Activated CD4-positive, alpha-beta T cell treated with anti-CD3 and anti-CD28 coated beads, Interleukin-2, Interleukin-6, amounts not matched to agents 100 ng/mL and 50 ng/mL, durations not matched to agents 16 hours and 8 hours (primary cell): ENCODE measurements at places on chromosomes 2 and 18.

DNA sequence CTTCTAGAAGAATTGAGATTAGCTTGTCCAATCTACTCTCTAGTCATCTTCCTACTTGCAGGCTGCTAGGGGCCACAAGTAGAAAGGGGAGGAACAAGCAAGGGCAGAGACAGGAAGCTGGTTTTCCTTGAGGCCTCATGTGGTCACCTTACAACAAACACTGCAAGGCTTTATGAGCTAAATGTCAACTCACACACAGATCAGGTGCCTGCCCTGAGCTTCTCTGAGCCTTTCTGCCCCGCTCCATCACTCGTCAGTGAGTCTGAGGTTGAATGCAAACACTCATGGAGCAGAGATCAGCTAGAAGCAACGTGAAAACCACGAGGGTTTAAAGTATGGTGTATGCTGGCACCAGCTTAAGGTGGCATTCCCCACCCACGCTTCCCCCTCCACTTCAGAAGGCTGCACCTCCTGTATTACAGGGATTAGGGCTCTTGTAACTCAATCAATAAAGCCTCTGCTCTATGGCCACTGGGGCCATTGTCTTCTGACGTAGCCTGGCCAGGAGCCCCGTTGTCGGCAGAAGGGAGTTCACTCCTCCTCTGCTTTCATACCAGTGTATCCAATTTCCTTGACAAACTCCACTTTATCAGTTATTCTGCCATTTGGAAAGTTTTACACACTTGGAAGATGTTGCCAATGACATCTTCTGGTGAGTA is 5.4 kb upstream of the CRYGC start:
- DNase-seq = peak; percentile 34

DNA sequence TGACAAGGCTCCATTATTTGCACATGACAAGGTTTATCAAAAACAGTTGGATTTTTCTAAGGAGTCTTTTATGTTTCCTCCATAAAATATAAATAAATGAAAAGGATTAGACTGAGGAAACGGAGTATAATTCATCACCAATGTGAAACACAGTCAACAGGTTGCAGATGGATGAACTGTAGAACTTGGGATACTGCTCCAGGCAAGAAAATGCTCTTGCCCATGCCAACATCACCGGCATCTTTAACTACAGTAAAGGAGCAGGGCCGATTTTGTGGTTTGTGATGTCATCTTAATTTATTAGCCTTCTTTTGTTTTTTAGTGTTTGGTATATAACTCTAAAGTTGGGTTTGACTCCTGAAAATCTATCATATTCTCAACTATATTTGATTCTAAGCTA is 577.3 kb downstream of the EPHA4 start:
- no peak for DNase-seq

DNA sequence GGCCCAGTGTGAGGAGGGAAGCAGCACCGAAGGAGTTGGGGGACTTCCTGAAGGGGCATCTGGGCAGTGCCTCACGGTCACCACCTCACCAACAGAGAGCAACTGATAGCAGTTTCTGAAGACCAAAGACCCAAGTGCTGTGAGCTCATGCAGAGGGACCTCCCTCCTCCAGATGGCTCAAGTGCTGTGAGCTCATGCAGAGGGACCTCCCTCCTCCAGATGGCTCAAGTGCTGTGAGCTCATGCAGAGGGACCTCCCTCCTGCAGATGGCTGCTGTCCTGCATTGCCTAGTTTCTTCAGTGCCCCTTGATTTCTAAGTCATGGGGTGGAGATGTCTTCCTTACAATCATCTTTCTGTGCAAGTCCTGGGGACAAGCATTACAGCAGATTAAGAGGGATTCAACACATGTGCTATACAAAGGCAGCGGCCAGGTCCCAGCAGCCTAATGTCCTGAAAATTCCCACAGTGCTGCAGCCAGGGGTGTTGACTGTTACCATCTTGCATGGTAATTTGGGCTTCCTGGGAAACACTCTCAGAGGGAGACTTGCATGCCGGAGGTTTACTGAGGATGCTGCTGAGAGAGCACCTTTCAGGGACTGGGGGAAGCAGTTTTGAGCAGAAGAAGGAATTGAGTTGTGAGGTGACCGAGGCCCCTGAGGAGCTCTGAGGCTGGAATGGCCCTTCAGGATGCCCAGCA is 409.3 kb downstream of the GALR1 start:
- no peak for DNase-seq

- DNase-seq = no peak
Observed at GRCh38 chr18:64019922-64020756, 50.3 kb downstream of the SERPINB8 start.

DNA sequence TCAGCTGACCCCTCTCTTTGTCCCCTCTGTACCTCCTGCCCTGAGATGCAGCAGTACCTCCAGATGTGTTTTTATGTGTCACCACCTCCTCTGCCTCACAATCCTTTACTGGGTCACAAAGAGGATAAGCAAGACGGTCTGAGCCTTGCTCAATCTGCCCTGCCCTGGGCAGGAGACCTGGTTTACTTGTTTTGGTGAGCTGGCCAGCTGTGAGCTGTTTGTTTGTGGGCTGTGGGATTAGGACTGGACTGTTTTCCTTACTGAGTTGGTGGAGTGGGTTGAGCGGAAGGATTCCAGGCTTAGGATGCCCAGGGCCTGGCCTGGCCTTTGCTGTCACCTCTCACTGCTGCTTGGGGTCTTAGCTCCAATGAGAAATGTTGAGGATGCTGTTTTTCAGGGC is 299.5 kb downstream of the SRBD1 start:
- DNase-seq = no peak

DNA sequence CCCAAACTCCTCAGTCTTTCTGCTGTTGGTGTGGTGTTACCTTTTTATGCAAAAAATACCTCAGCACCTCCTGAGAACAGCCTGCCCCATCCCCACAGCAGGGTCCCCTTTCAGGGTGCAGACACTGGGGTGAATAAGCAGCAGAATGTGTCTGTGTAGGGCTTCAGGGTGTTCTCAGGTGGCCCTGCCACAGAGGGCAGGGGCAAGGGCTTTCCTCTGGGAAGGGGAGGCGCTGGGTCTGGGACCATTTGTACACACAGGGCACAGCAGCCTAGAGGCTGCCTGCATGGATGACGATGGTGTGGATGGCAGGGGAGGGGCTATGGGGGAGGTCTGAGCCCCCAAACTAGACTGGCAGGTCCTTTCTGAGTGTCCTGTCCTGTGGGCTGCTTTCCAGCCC is 2.6 kb downstream of the HAAO start:
- no peak for DNase-seq

- no peak for DNase-seq
Observed at GRCh38 chr18:13622751-13623150, 103.6 kb downstream of the FAM210A start.

- DNase-seq = peak; percentile 73
Observed at GRCh38 chr18:42053188-42053781, 98.3 kb downstream of the PIK3C3 start.

GRCh38 chr2:138223319-138223718 is 259.0 kb downstream of the HNMT start:
- DNase-seq = no peak

- peak; percentile 54 for DNase-seq
Observed at GRCh38 chr2:153519257-153519875, 40.8 kb upstream of the RPRM start.

- DNase-seq = no peak
Observed at GRCh38 chr2:204794624-204795023, 249.3 kb downstream of the PARD3B start.

DNA sequence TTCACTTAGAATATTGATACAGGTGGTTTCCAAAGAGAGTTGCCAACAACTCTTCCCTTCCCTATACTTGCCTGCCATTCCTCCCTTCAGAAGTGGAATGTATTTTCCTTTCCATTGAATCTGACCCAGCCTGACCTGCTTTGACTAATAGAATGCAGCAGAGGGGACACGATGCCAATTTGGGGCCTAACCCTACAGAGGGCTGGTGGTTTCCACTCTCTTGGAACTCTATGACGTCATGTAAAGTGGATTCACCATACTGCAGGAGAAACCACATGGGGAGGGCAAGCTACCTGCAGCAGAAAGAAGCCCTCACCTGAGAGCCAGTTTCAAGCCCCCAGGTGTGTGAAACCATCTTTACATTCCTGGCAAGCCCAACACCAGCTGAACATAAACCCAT is 98.9 kb upstream of the TRIB2 start:
- no peak for DNase-seq

DNA sequence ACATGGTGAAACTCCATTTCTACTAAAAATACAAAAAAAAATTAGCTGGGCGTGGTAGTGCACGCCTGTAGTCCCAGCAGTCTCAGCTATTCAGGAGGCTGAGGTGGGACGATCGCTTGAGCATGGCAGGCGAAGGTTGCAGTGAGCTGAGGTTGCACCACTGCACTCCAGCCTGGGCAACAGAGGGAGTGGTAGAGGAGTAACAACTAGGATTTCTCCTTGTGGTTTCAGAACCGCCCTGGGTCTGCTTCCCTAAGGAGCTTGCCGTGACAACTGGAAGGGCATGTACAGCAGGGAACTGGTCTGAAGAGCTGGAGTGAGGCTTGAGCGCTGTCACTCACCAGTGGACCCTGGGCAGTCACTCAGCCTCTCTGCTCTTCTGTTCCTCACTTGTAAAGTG is 29.1 kb downstream of the REEP1 start:
- DNase-seq = no peak

DNA sequence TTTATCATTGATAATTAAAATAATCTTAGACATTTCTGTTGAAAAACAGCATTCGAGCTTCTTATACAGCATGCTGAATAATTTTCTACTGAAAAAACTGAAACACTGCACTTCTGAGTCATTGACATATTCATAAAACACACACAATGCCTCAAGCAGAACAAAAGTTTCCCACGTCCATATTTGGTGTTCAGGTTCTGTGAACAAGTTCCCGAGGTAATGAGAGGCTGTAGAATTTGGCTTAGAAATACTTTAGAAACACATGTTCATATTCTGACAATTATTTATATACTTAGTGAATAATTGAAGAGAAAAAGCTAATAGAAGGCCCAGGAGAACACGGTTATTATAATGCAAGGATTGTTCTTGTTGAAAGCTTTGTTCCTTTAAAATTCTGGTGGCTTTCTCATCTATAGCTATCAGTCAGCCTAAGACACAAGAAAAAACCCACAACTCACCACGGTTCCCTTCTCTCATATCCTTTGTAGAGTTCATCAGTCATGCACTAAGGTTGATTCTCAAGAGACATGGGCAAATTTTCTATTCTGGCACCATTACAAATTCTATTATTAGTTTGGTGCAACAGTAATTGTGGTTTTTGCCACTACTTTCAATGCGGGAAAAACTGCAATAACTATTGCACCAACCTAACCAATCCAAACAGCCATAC is 194.4 kb downstream of the TMX3 start:
- no peak for DNase-seq

DNA sequence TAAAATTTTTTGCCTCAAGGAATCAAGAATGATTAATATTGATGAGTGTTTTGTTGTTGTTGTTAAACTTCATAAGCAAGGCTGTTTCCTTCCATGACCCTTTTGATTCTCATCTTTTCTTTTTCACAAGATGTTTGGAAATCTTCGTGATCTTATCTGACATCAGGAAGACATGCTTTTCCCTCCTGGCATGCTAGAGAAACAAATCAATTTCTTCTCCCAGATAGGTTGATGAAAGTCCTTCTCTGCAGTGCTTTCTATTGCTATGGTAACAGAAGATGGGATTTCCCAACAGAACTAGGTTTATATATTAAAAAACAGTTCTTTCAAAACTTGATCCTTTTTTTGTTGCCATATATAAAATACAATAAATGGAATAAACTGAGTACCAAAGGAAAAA is 85.2 kb downstream of the EML6 start:
- DNase-seq = no peak

GRCh38 chr18:45874491-45875184 is 49.2 kb downstream of the SIGLEC15 start:
- peak; percentile 86 for DNase-seq

DNA sequence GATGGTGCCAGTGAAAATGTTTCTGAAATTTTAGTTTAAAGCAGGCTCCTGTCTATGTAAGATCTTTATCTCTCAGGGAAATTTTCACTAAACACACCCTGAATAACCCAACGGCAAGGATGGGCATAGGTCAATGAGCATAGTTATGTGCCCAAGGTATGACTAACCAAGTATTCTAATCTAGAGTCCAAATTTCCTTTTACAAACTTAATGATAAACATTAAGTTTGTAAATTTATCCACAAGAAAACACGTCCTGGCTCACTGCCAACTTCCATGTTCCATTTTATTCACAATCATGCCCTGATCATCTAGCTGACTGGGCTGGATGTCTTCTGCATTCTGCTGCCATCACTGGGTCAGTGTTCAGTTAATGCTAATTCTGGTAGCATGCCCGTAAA is 151.2 kb downstream of the SRBD1 start:
- DNase-seq = no peak

- DNase-seq = no peak
Observed at GRCh38 chr2:205259121-205259520, 423.2 kb upstream of the NRP2 start.

GRCh38 chr2:33208400-33208799 is 261.6 kb downstream of the LTBP1 start:
- no peak for DNase-seq

- no peak for DNase-seq
Observed at GRCh38 chr18:26052505-26052904, 37.9 kb downstream of the SS18 start.

DNA sequence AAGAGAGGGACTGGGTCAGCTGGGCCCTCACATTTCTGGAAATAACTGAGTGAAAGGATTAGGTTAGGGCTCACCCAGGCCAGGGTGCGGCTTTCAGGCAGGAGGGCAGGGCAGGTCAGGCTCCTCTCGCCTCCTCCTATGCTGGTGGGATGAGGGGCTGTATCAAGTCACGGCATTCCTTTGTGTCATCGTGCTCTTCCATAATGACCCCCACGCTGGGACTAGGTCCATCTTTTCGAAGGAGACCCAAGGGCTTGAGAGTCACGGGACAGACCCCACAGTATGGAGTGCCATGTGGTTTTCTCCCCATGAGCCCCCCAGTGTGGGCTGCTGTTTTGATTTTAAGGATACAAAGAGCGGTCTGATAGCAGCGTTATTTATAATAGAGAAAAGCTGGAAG is 137.8 kb upstream of the COPS8 start:
- no peak for DNase-seq

- DNase-seq = no peak
Observed at GRCh38 chr2:158600155-158600802, 143.5 kb downstream of the PKP4 start.

GRCh38 chr2:46239847-46240181 is 57.4 kb upstream of the EPAS1 start:
- peak; percentile 91 for DNase-seq

GRCh38 chr2:27754831-27755230 is 16.7 kb upstream of the MRPL33 start:
- no peak for DNase-seq

GRCh38 chr18:44835703-44836102 is 155.0 kb downstream of the SETBP1 start:
- no peak for DNase-seq
